ENCODE measurements at places on chromosomes 13 and 19.

DNA sequence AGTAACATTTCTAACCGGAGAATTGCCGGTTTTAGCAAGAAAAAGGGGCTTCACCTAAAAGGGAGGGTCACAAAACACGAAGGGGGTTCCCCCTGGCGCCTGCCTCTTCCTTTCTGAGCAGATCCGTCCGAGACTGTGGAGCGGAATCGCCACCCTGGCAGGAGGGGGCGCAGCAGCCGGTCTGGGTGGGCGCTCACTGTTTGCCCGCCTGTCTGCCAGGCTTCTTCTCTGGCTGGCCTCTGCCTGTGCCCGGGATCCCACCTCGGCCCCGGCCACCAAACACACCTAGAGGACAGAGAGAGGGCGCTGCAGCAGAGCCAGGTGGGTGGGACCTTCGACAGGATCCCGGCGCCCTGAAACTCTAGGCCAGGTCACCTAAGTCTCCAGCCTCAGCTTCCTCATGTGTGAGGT lies 15.6 kb downstream of the LSM4 start:
- no peak for DNase-seq

DNA sequence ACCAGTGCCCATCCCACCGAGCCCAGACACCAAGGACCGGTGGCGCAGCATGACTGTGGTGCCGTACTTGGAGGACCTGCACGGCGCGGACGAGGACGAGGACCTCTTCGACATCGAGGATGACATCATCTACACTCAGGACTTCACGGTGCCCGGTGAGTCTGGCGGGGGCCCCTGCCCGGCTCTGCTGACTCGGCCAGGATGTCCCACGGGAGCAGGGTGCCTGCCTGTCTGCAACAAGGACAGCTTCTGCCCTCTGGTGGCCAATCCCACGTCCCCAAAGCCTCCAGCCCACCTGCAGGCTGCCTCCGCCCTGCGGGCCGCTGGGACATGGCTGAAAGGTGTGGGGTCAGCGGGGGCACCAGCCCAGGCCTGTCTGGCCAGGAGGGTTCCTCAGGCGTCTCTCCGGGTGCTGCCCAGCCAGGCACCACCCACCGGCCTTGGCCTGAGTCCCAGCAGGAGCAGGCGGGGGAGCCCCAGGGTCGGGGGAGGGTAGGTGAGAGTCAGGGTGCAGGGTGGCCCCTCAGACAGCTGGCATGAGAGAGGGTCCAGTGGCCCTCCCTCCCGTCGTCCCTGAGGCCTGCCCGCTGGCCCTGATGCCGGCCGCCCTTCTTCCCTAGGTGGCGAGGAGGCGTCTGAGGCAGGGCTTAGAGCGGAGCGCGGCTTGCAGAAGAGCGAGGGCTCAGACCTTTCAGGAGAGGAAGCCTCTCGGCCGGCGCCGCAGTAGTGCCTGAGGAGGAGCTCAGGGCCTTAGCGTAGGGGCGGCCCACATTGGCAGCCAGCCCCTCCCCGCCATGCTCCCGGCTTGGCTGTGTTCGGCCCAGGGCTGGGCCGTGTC lies 14.6 kb downstream of the CBARP start:
- no peak for DNase-seq

- DNase-seq = no peak
These were observed 48.3 kb upstream of the USP29 start for GRCh38 chr19:57071444-57071843.

GRCh38 chr13:48801255-48801654 lies 147.5 kb downstream of the CYSLTR2 start:
- DNase-seq = no peak

GRCh38 chr19:10835089-10835753 lies 791 bp downstream of the TMED1 start:
- DNase-seq = no peak

- no peak for DNase-seq
These were observed 266.7 kb upstream of the MAB21L1 start for GRCh38 chr13:35743165-35743564.

GRCh38 chr19:28497137-28497536 lies 715.8 kb downstream of the UQCRFS1 start:
- no peak for DNase-seq

DNA sequence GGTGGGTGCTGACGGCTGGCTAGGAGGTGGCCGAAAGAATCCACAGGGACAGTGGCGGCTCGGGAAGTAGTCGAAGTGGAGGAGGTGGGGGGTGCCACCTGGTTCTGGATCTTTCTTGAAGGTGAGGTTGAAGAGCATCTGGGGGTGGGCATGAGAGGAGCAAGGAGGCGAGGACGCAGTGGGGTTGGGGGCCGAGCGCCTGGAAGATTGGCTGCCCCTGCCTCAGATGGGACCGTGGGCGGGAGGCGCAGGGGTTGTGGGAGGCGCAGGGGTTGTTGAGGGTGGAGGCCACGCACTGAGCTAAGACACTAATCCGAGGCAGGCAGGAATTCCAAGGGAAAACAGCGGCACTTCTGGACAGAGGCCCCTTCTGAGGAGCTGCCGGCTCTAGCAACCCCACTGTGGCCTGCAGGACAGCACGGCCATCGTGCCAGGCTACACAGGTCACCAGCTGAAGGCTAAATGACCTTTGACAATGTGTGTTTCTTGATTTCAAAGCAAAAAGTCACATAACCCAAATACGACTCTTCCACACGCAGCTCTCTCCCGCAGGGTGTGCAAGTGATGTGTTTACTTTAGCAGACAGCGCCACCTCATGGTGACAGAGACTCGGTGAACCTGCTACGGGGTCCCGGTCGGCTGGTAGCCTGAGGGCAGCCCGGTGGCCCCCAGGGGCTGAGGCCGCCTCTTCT lies 44.1 kb upstream of the RANBP3 start:
- DNase-seq = peak; percentile 74

DNA sequence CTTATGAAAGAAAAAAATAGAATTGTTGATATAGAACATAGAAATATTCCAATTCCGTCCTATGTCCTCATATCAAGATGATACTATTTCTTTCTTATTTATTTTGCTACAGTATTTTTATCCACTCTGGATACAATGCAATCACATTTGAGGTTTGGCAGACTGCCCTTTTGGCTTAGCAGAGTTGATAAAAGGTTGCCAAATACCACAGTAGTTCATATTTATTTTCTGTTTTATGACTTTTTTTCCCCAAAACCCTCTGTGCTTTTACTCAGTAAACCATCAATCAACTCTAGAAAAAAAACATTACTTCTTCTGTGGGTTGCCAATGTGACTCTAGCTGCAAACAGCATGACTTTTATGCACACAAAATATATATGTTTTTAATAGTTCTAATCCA lies 424.5 kb downstream of the PCDH9 start:
- no peak for DNase-seq

DNA sequence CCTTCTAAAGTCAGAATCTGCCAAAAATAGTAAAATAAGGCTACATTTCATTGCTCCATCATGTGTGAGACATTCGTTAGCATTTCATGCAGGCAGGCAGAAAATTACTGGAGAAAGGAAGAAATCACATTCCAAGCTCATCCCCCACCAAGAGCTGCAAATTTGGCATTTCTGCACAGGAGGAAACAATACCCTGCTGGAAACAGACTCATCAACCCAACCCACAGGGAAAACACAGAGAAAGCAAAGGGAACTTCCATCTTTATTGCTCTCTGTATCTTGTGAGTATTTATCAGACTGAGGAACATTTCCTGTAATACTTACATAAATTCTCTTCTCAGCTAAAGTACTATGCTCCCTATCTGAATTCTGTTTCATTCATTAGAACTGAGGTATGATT lies 95.7 kb downstream of the KCTD12 start:
- no peak for DNase-seq

GRCh38 chr19:39645800-39646411 lies 9.8 kb upstream of the LGALS16 start:
- no peak for DNase-seq

DNA sequence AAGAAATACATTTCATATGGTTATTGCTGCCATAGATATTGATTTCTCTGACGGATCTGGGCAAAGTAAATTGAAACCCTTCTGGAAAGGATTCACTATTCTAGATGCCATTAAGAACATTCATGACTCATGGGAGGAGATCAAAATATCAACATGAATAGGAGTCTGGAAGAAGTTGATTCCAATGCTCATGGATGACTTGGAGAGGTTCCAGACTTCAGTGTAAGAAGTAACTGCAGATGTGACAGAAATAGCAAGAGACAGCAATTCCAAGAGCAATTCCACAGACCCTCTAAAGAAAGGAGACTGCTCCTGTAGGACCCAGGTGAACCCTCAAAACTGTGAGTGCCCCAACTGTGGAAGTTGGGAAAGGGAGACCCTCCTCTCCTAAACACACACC lies 30.9 kb upstream of the KCTD12 start:
- no peak for DNase-seq

GRCh38 chr19:39502640-39503417 lies 4.1 kb downstream of the DLL3 start:
- no peak for DNase-seq

- DNase-seq = no peak
These were observed 109.2 kb downstream of the ZNF486 start for GRCh38 chr19:20276011-20276731.

DNA sequence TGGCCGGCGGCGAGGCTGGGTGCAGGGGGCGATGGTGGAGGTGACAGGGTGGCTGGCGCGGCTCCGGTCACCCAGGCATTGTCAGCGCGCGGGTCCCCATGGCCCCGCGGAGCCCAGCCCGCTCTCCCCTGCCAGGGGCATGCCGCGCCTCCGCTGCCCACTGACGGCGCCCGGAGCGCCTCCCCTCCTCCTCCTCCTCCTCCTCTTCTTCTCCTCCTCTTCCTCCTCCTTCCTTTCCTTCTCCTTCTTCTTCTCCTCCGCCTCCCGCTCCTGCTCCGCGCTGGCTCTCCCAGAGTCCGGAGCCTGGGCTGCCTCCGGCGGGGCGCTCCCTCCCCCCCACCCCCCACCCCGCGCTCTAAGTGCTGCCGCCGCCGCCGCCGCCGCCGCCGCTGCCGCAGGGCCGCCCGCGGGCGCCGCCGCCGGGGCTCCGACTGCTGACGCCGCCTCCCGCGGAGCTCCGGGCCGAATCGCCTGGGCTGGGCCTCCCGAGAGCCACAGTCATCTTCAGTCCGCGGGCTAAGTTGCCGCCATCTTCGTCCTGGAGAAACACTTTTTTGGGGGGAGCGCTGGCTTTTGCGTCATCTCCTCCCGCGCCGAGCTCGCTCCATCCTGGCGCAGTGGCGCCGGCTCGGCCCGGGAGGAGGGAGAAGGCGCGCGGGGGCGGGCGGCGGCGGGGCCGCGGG lies 348.3 kb downstream of the LIG4 start:
- peak; percentile 88 for DNase-seq

DNA sequence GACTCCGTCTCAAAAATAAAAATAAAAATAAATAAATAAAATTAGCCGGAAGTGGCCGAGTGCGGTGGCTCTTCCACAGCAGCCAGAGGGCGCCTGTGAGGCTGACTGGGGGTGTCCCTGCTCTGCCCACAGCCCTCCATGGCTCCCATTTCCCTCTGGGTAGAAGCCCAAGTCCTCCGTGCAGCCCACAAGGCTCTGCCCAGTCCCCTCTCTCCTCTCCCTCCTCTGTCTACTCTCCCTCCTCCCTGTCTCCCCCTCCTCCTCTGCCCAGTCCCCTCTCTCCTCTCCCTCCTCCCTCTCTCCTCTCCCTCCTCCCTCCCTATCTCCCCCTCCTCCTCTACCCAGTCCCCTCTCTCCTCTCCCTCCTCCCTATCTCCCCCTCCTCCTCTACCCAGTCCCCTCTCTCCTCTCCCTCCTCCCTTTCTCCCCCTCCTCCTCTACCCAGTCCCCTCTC lies 20.4 kb downstream of the MISP start:
- no peak for DNase-seq

- peak; percentile 22 for DNase-seq
These were observed 1.3 kb upstream of the ZSCAN22 start for GRCh38 chr19:58325311-58326022.

- no peak for DNase-seq
These were observed at the start of gene NMRK2 for GRCh38 chr19:3932931-3933810. Gene NMRK2 (plus strand): TSS chr19:3933069. CDS start chr19:3933672, 603 bp downstream.

- DNase-seq = peak; percentile 24
These were observed 79.5 kb upstream of the ZNF835 start for GRCh38 chr19:56751078-56751489.

DNA sequence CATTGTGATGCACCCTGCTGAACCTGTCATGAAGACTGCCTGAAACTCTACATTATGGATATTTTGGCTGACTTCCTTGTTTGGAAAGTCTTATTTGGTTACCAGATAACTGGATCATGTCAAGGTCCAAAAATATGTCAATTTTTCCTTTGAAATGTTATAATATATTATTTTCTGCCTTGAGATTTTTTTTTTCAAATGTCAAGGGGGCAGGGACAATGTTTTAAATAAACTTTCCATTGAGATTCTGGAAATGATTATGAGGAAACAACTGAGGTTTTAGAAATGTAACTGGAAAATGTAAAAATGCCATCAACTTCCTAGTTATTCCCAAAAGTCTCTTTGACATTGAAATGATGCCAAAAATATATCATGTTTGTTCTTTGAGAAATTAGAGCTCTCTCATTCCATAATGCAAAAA lies 117.0 kb downstream of the RFC3 start:
- no peak for DNase-seq

DNA sequence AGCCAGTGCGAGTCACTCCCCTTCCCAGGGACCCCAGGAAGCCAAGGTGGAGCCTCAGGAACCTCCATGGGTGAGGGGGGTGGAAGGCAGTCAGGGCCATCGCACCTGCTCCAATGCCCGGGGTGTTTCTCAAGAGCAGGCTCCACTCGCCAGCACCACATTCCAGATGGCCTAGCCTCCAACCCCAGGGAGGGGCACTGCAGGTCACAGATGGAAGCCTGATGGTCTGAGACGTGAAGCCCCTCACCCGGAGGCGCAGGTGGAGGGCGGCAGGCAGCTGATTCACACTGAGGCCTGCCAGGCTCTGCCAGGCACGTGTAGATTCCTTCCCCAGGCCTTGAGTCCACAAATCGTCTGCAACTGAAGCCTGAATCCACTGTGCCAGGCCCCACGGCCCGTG lies 23.0 kb upstream of the ISYNA1 start:
- DNase-seq = no peak

DNA sequence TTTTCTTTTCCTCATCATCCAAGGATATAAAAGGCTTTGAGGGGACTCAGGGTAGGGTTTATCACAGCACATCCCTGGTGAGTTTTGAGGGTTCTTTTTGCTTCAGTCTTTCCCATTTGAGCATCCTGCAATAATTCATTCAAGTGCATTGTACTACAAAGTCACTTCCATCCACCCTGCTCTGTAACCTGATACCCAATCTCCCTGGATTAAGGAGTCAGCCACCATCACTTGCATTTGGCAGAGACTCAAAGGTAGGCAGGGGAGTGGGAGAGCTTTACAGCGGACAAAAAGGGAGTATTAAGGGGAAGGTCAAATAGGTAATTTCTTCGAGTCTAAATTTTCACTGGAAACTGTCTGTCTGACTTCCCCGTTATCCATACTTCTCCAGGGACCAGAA lies 216.1 kb upstream of the TMTC4 start:
- no peak for DNase-seq
